ENCODE measurements at places on chromosomes 7 and 10. TPM values are rescaled to one million over a fixed set of nuclear protein-coding genes. Genes with fewer than 3 reads are reported as not detected.

- DNase-seq, result no peak
These were observed 300.6 kb downstream of the SORCS3 start for GRCh38 chr10:104941662-104942061.

Gene LIPF
- polyA plus RNA-seq, result not detected

- peak; percentile 29 for DNase-seq
These were observed at the start of gene BEND7 for GRCh38 chr10:13528875-13529713. TSS of gene BEND7 (minus strand) at chr10:13529014. CDS start at chr10:13528533, 481 bp downstream.

DNA sequence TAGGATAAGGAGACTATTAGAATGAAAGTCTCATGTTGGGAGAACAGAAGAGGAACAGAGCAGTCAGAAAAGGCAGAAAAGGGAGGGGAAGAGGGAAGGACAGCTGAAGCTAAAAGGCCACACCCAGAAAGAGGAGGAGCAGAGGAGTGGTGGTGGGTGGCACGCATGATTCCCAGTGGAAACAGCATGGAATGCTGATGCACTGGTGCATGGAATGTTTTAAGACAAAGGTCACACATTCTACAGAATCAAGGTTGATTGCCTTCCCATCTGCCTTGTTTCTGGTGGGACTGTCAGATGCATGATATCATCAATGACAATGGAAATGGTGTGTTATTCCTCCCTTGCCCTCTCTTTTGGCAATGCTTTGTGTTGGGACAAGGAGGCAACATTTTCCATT lies 285.4 kb upstream of the MKI67 start:
- DNase-seq, result no peak

DNA sequence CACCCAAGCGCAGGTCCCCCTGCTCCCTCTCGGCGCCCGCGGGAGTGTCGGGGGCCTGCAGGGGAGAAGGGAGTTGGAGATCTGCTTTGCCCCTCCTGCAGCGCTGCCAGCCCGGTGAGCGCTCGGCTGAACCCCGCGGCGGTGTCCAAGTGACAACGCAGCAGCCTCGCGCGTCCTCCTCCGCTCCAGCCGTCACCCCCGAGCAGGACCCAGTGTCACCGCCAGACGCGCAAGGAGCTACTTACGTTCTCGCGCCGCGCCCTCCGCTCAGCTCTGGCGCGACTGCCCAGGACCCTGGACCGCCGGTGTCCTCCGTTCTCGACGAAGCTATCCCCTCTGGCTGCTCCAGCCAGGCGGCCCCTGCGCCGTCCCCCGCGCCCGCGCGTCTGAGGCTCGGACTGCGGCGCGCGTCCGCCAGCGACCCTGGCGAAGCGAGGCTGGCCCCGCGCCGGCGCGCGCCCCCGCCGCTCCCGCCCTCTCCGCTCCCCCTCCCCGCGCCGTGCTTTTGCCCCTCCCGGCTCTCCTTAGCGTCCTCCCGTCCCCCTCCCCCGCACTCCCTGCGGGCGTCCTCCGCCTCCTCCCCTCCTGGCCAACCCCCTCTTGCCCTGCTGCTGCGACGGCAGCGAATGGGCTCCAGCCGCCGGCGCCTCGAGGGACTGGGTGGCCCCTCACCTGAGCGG lies at the start of gene NRCAM:
Gene NRCAM, minus strand, starts transcription at position 439 of the 680 bp plus-strand sequence. CDS start 216,372 bp downstream, outside the sequence.
- DNase-seq, result peak; percentile 66

- DNase-seq, result no peak
These were observed 118.7 kb upstream of the PTN start for GRCh38 chr7:137462074-137462715.

All from large intestine (tissue), 12 donors.